ENCODE measurements at places on chromosomes 16 and 17.

GRCh38 chr16:78838276-78838675 is 738.8 kb downstream of the WWOX start:
- DNase-seq = no peak

GRCh38 chr16:87924041-87924810 is 12.1 kb downstream of the CA5A start:
- DNase-seq = peak; percentile 98

GRCh38 chr16:19717741-19718623 is at the start of the genes IQCK and KNOP1:
Gene IQCK, plus strand, starts transcription at chr16:19718271. Its CDS starts 36 bp downstream, at chr16:19718307.
Gene KNOP1, minus strand, starts transcription at chr16:19718227. Its CDS starts 3,192 bp downstream, at chr16:19715035.
- DNase-seq = peak; percentile 76

DNA sequence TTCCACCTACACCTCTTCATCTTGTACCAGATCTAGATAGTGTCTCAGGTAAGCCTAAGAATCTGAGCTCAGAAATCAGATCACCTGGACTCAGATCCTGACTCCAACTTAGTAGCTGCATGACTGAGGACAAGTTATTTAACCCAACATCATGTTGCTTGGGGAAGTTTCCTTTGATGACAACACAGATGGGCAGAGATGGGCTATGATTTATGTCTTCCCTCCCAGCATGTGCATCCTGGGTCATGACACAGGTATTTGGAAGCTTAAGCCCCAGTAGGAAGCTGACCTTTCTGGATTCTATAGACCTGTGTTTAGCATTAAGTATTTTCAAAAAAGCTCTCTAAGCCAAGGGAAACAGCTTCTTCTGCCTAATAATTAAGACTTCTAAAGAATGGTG is 12.4 kb upstream of the HEATR6 start:
- no peak for DNase-seq

GRCh38 chr16:85209526-85210121 is 97.4 kb upstream of the CIBAR2 start:
- no peak for DNase-seq

GRCh38 chr16:51876934-51877333 is 670.0 kb downstream of the TOX3 start:
- no peak for DNase-seq
